ENCODE measurements at places on chromosomes 6 and 20.

DNA sequence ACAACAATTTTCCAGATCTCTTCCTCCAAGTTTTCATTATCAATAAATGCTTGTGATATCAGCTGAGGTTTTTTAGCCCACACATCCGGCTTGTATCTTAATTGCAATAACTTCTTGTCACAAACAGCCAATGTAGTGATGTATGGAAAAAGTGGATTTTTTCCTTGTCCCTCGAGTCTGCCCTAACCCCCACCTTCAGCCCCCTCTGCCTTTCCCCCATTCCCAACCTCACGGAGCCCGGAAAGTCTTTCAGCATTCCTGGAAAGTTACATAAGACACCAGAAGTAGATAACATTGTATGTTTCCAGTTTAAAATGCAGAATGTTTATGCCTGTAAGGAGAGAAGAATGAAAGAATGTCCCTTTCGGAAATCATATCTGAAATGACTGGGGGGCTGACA lies 179.2 kb upstream of the PHACTR1 start:
- DNase-seq, result no peak

GRCh38 chr20:41505184-41505583 lies 113.0 kb downstream of the CHD6 start:
- DNase-seq, result no peak

GRCh38 chr20:53579581-53580375 lies 13.9 kb downstream of the ZNF217 start:
- DNase-seq, result no peak

GRCh38 chr20:48928832-48929725 lies 7.6 kb downstream of the ARFGEF2 start:
- DNase-seq, result no peak

GRCh38 chr6:53134601-53135235 lies 13.9 kb downstream of the GCM1 start:
- no peak for DNase-seq

DNA sequence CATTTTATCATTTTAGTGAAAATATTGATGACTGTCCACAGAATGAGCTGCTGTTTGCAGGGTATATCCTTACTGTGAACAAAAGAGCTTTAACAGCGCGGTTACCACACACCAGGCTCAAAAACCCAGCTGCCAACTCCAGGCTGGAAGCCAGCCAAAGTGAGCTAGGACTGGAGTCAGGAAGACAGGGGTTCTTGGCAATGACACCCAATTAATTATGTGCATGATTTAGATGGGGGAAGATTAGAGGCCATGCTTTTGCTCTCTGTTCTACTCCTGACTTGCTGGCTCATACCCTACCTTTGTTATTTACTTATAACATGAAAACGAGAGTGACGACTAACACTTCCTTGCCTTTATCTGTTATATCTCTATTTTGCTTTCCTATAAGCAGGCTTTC lies 128.9 kb upstream of the SHLD1 start:
- DNase-seq, result no peak

- no peak for DNase-seq
These were observed 8.2 kb upstream of the AHCY start for GRCh38 chr20:34311118-34312023.

DNA sequence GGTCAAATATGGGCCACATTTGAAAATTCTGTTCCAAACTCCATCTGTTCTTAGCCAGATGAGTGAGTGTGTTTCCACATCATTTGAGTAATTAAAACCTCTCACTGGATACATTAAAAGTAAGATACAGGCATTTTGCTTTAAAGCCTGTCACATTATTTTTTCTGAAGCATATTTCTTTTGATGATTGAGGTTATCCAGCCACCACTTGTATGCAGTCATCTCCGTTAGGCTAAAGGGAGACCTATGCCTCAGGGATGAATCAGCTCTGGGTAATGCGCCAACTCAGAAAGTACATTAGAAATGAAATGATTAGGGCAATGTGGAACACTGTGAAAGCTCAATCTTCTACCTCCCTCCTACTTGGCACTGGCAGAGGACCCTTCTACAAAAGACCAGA lies 90.7 kb downstream of the SNAP25 start:
- peak; percentile 64 for DNase-seq

- no peak for DNase-seq
These were observed 77.1 kb upstream of the FLRT3 start for GRCh38 chr20:14414560-14414959.

DNA sequence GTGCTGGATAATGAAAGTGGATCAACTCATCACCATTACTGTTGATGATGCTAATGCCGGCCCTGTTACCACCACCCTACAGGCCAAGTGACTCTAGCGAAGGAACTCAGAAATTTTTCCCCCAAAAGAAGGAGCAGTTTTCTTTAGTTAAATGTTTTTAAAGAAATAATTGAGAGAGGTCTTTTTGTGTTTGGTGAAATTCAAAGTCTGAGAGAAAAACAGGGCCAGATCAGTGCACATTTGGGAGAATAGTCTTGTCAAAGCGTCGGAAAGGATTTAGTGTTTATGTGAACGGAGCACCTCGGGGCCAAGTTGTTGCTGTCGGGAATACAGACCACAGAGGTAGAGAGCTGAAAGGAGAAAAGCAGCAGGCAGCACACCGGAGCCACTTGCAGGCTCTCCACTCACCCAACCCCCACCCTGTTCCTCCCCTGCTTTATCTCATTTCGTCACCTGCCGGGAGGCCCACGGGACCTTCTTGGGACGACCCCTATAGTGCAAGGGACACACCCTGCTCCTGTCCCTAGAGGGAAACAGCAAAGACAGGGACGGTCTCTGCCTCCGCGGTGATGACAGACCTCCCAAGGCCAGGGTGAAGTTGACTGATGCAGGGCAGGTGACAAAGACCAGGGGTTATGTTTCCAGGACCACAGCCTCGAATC lies 6.8 kb downstream of the TFAP2B start:
- DNase-seq, result no peak

- peak; percentile 68 for DNase-seq
These were observed 93.3 kb downstream of the SNX5 start for GRCh38 chr20:17875106-17875980.

Measured in PC-9 (cell line).